NCI-H1105 treated with DMSO at 0.1 percent for 48 hours (cell line): ENCODE measurements at places on chromosomes 5 and 9.

- DNase-seq: no peak
These were observed 3.2 kb downstream of the WDR5 start for GRCh38 chr9:134139081-134139480.

- DNase-seq: no peak
These were observed 7.1 kb downstream of the GLIS3 start for GRCh38 chr9:4292781-4293180.

DNA sequence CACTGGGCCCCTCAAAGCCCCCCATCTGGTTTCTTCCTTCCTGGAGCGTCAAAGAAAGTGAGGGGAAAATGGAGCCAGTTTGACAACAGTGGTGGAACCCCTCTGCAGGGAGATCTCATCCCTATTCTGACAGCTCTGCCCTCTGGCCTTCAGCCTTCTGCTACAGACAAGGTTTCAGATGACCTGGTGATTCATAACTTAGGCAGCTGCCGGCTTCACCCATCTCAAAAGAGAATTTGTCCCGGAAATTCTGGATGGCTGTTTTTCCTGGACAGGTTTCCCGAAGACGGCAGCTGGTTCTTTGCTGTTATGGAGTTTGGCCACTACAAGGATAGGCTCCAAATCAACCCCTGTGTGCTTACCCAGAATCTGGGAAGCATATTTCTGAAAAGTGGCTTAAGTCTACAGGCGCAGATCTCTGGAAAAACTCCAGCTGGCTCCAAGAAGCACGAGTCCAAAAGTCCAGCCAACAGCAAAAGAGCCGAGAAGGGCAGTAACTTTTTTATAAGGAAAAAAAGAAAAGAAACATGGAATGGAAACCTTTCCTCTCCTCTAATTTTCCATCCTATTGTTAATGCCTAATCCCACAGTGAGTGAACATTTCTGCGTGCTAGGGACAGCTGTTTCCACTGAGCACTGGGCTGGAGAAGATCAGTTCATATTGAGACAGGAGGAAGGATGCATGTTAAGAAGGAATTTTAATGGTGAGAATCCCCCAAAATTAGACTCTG, 54.5 kb downstream of the ZNF366 start:
- DNase-seq: no peak

- DNase-seq: peak; percentile 35
These were observed 36.7 kb downstream of the SARDH start for GRCh38 chr9:133701321-133701980.

- no peak for DNase-seq
These were observed 1.2 kb downstream of the N4BP3 start for GRCh38 chr5:178114325-178115135.

DNA sequence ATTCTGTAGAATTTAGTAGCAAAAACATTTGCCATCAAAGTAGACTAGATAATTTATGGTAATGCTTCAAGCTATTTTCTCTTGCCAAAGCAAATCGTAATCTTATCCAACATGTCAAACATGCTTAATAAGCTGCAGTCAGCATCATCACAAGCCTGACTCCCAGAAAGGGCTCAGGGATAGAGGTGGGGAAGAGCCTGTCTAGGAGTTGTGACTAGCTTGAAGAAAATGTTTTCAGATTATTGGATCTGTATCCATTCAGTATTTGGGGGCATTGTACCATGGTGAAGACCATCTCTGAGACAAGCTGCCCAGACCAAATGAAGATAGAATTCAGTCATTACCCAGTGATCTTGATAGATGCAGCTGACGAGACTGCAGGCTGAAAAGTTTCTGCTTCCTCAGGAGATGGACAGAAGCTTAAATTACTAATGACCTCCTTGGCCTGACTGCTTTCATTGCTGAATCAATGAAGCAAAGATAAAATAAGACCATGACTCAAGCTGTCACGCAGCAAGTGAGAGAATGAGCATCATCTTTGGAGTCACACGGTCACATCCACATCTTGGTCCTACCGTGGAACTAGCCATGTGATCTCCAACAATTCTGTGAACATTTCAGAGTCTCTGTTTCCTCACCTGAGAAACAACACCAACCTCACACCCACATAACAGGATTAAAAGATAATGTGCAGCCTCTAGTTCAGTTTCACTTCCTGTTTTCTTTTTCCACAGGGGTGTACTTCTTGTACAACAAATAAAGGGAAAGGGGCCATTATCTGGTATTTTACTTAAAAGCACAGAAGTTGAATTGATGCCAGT, 9.4 kb downstream of the ERAP2 start:
- no peak for DNase-seq

- no peak for DNase-seq
These were observed 859 bp upstream of the GRIA1 start for GRCh38 chr5:153489611-153490010.

DNA sequence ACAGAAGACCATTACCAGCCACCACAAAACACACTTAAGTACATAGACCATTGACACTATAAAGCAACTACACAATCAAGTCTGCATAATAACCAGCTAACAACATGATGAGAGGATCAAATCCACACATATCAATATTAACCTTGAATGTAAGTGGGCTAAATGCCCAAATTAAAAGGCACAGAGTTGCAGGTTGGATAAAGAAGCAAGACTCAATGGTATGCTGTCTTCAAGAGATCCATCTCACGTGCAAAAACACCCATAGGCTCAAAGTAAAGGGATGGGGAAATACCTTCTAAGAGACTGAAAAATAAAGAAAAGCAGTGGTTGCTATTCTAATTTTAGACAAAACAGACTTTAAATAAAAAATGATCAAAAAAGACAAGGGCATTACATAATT, 113.6 kb upstream of the CD180 start:
- DNase-seq: no peak

GRCh38 chr9:98773721-98774120, 22.6 kb downstream of the ANKS6 start:
- DNase-seq: no peak

- no peak for DNase-seq
These were observed 1.1 kb downstream of the MAML1 start for GRCh38 chr5:179733772-179734126.

DNA sequence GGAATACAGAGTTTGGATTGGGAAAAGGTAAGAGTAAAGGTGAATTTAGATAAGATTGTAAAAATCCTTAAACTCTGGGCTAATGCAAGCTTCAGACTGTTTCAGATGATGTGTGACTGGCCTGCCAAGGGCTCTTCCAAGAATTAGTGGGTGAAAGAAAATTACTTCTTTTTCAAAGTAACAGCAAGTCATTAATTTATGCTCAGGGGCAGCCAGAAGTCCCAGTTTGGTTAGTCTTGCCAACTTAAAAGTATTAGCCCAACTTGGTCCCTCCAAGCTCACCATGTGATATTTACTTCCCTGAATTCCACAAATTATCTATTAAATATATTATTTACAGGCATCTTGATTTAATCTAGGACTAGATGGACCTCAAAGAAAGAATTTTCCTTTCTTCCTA, 947.8 kb downstream of the NR2F1-AS1 start:
- no peak for DNase-seq

DNA sequence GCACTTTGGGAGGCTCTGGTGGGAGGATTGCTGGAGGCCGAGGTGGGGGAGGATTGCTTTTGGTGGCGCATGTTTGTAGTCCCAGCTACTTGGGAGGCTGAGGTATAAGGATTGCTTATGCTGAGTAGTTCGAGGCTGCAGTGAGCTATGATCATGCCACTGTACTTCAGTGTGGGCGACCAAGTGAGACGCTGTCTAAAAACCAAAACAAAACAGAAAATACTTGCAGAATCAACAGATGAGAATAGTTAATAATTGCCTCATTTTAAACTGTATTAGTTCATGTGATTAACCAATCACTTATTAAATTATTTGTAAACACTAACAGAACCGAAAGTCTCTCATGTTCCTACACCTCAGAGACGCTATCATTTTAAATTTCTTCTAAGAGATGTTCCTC, 118.1 kb downstream of the CCDC171 start:
- DNase-seq: no peak

- DNase-seq: no peak
These were observed 65.0 kb upstream of the ANGPTL2 start for GRCh38 chr9:127187231-127187956.

DNA sequence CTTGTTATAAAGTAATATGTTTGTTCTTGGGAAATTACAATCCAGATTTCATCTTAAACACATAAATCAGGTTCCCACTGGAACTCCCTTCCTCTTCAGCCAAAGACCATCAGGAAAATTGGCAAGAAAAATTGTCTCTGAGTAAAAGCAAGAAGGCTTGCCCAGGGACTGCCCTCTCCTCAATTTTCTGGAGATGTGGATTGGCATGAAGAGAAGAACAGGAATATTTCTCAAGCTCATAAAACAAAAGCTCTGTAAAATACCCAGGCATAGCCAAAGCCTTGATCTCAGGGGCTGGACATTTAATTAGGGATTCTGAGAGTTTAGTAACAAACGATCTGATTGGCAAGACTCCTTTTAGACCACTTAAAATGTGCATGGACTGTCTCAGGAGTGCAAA, 223.4 kb downstream of the ZNF608 start:
- DNase-seq: no peak

DNA sequence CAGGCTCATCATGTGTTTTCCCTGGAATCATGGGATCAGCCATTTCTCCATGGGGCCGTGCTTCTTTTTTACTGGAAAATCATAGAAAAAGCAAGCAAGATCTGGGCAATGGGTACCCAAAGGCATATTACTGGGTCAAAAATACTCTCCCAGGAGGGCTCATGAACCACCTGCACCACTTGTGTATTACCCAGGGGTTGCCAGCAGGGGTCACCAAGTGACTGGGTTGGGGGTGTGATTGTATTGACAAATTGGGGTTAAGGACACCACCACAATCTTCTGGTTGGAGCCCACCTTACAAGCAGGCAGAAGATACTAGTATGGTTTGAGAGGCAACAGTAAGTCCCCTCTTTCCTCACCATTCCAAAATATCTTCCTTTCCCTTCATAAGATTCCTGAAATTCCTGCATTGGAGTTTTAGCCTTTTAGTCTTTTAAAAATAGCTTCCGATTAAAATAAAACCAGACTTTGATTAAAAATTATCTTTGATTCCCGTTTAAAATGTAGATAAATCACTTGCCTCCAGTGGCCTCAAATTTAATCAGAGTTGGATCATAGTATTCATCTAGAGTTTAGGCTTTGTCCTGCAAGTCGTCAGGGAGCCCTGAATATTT, 603.3 kb downstream of the KIF4B start:
- DNase-seq: peak; percentile 2

GRCh38 chr9:107158321-107158720, 124.8 kb upstream of the RAD23B start:
- peak; percentile 12 for DNase-seq

DNA sequence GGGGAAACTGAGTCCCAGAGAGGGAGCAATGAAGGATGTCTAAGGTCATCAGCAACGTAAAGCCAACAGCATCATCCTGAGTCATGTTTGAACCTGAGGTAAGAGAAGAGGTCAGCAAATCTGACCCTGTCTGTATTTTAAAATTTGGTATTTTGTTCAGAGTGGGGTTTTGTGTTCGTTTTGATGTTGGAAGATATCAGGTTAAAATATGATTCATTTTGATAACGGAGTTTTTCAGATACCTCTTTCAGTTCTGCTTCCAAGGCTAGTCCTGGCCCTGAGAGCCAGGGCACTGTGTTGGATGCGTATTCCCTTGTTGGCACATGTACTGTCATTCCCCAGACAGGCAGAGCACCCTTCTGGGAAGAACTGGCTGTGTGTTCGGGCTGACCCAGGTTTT, 291.0 kb downstream of the NSG2 start:
- no peak for DNase-seq

DNA sequence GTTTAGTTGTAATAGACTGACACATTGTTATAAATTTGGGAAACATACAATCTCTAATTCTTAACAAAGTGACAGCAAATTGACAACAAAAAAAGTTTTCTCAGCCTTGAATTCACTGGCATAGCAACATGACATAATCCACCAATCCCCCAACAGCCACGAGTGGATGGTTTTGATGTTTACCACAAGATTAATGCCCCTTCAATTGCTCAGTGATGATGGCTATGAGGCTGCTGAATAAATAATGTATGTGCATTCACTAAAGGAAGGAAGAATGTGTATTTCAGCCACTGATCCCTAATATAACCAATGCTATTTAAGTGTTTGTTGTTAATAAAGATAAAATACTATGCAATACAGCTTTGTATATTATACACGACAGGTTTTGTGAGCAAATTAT, 743.6 kb upstream of the DMAC1 start:
- DNase-seq: no peak

GRCh38 chr9:31820426-31820825, 564.0 kb upstream of the ACO1 start:
- no peak for DNase-seq

- DNase-seq: no peak
These were observed 26.3 kb upstream of the CORO2A start for GRCh38 chr9:98218562-98219363.

GRCh38 chr9:96331236-96331947, 29.4 kb upstream of the HSD17B3 start:
- DNase-seq: no peak

GRCh38 chr9:113454914-113455761, 8.4 kb upstream of the RGS3 start:
- DNase-seq: no peak

DNA sequence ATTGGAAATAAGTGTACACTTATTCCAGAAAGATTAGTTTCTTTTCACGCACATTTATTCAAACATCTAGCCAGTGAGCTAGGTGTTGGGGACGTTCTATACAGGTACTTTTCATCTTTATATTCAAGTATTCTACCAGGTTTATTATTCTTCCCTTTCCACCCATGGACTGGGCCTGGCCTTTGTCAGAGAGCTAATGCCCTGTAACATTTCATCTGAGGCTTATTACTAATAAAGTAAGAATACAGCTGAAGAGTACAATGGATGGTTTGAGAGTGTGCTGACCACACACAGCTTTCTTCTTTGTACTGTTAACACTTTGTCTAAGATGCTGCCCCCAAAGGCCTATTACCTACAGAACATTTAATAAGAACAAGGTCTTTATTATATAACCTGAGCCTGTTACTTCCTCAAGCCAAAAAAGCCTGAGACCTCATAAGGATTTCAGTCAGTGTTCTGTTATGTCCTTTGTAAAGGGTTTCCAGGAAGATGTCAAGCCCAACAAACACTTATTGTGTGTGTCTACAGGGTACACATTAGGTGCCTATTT, 93.5 kb downstream of the ZNF608 start:
- DNase-seq: no peak

GRCh38 chr9:115513148-115513547, 395.2 kb upstream of the TNC start:
- no peak for DNase-seq

DNA sequence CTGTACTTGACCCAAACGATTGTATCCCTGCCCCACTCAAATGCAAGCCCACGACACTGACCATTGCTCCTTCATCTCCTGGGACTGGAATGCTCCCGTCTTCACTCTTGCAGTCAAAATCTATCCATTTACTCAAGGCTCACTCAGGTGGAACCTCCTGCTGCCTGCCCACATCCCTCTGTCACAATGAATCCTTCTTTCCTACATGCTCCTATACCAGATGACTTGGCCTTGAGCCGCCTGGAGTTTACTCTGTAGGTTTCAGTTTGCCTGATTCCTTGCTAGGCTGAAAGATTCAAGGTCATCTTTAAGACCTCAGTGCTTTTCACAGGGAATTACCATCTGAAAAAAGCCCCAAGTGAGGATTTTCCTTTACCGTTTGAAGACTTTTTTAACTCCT, 264.1 kb downstream of the GLIS3 start:
- no peak for DNase-seq

GRCh38 chr5:1182633-1183423, 18.6 kb upstream of the SLC6A19 start:
- DNase-seq: no peak

- DNase-seq: peak; percentile 24
These were observed 8.5 kb upstream of the CCDC187 start for GRCh38 chr9:136312436-136312835.
